Cardiac muscle cell (in vitro differentiated cells and primary cell): ENCODE measurements at places on chromosomes 6 and 20. TPM values are rescaled to one million over a fixed set of nuclear protein-coding genes. Genes with fewer than 3 reads are reported as not detected.

TMEM217 gene
- polyA plus RNA-seq, result 0.82 and 4.5 TPM in 2 replicates

LST1 gene
- polyA plus RNA-seq, result 1.6 TPM in 1 of 2 replicates, not detected in the other

BANF2 gene
- not detected in 2 replicates for polyA plus RNA-seq

ENPP5 gene
- polyA plus RNA-seq, result 5.4 and 7.1 TPM in 2 replicates

TUBB2B gene
- 27.9 and 29.8 TPM in 2 replicates for polyA plus RNA-seq

TTK gene
- polyA plus RNA-seq, result 3.7 and 27.7 TPM in 2 replicates

TDRD6 gene
- 0.10 and 0.12 TPM in 2 replicates for polyA plus RNA-seq

CLVS2 gene
- not detected in 2 replicates for polyA plus RNA-seq

SPATA25 gene
- polyA plus RNA-seq, result 6.6 and 7.4 TPM in 2 replicates

BPIFA1 gene
- polyA plus RNA-seq, result not detected in 2 replicates

PGC gene
- polyA plus RNA-seq, result 0.10 TPM in 1 of 2 replicates, not detected in the other

RPS10 gene
- polyA plus RNA-seq, result 558 and 632 TPM in 2 replicates

COL10A1 gene
- 0.13 and 0.50 TPM in 2 replicates for polyA plus RNA-seq

RCAN2 gene
- 55.6 and 105 TPM in 2 replicates for polyA plus RNA-seq

SPTLC3 gene
- polyA plus RNA-seq, result 3.2 and 6.2 TPM in 2 replicates

OR11A1 gene
- not detected in 2 replicates for polyA plus RNA-seq

CRISP3 gene
- polyA plus RNA-seq, result not detected in 2 replicates

EPB41L1 gene
- 34.3 and 48.0 TPM in 2 replicates for polyA plus RNA-seq

KHDC1L gene
- 0.31 TPM in 1 of 2 replicates, not detected in the other for polyA plus RNA-seq

C2 gene
- 0.48 and 1.5 TPM in 2 replicates for polyA plus RNA-seq

KCNK17 gene
- polyA plus RNA-seq, result not detected in 2 replicates

MRPL18 gene
- 73.1 and 75.6 TPM in 2 replicates for polyA plus RNA-seq

PLN gene
- polyA plus RNA-seq, result 502 and 603 TPM in 2 replicates

HLA-G gene
- 0.12 and 0.16 TPM in 2 replicates for polyA plus RNA-seq

ATAT1 gene
- 17.3 and 18.0 TPM in 2 replicates for polyA plus RNA-seq

DAAM2 gene
- 3.4 and 7.5 TPM in 2 replicates for polyA plus RNA-seq

RIPPLY2 gene
- 0.49 and 1.2 TPM in 2 replicates for polyA plus RNA-seq

PMEPA1 gene
- 10.5 and 10.9 TPM in 2 replicates for polyA plus RNA-seq
